ENCODE measurements at places on chromosomes 2 and 18.

- no peak for DNase-seq
Observed at GRCh38 chr2:36173760-36174404, 181.7 kb upstream of the CRIM1 start.

- DNase-seq = no peak
Observed at GRCh38 chr2:183113630-183114029, 10.6 kb upstream of the NUP35 start.

GRCh38 chr18:37397814-37398213 is 167.8 kb downstream of the CELF4 start:
- DNase-seq = no peak

DNA sequence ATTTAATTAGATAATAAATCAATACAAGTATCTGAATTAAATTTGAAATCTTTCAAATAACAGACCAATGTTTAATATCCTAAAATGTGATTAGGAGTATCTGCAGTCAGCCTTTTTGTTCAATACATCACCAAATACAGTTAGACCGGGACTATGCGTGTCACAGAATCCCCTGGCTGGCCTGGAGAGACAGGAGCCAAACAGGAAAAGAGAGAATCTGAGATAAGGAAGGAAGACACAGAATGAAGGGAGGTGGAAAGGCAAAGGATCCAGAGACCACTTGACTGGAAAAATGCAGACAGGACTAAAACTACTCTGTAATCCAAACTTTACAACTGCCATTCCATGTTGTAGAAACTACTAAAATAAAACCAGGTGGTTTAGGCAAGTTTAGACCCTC is 66.3 kb downstream of the SIGLEC15 start:
- no peak for DNase-seq

- DNase-seq = no peak
Observed at GRCh38 chr18:62838475-62839098, 123.2 kb downstream of the PHLPP1 start.

Measured in activated T-cell treated with anti-CD3 and anti-CD28 coated beads, Interleukin-2, amount 50 U/mL, for 48 hours (primary cell).